ENCODE measurements at places on chromosomes 11 and 22.

- no peak for DNase-seq
Observed at GRCh38 chr11:63961608-63962412, 12.6 kb upstream of the COX8A start.

DNA sequence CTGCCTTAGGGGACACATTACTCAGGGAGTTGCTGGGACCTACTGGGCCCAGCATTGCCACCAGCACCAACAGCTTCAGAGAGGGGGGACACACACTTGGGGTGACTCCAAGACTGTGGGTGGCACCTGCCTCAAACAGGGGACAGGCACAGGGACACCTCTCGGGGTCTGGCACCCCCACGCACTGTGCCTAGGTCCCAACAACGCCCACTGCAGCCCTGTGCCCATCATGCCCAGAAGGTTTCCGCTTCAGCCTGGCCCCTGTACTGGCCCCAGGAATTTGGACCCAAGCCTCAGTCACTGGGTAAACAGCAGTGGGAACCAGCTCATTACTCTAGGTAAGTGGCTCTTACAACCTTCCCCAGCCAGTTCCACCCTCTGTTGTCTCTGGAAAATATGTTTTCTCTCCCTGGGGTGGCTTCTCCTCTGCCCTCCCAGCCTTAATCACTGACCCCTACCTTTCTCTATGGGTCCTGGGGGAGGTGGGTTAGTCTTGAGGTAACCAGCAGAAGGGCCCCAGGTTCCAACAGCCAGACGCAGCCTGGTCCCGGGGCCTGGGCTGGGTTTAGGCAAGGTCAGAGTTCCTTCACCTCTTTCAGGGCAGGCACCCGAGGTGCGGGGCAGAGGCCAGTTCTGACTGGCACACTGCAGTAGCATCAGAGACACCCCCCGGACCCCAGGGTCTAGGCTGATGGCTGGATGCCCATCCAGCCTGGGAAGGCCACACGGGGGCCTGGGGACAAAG lies 123.6 kb downstream of the MED15 start:
- no peak for DNase-seq

DNA sequence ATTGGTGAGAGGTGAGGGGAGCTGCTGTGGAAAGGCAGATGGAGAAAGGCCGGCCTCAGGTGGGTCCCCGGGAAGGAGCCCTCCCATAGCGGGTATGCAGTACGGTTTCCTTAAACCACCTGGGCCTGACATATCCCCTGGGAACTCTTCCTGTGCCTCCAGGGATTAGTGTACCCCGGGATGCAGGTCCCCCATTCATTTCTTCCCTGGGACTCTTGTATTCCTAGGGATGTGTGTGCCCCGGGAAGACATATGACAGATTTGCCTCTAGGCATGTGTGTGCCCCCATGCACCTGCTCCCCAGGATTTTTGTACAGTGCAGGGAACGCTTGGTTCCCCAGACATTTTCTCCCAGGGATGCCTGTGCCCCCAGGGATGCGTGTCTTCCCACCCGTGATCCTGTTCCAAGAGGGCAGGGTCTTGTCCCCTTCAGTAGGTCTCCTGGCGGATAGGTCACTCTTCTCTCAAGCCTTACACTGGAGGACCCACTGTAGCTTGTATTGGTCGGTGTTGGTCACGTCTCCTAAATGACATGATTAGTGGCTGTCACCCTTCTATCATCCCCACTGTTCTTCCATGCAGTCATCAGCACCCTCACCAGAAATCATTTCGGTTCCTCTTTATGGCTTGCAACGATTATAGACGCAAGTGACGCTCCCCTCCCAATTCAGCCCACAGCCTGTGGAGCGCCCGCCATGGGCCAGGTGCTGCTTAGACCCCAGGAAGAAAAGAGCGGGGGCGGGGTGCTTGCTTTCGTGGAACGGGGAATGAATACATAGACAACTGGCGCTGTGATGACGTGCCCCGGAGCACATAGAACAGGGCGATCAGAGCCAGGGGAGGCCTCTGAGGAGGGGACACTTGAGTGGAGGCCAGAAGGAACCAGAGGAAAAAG lies 1.3 kb downstream of the PARVB start:
- DNase-seq = no peak

DNA sequence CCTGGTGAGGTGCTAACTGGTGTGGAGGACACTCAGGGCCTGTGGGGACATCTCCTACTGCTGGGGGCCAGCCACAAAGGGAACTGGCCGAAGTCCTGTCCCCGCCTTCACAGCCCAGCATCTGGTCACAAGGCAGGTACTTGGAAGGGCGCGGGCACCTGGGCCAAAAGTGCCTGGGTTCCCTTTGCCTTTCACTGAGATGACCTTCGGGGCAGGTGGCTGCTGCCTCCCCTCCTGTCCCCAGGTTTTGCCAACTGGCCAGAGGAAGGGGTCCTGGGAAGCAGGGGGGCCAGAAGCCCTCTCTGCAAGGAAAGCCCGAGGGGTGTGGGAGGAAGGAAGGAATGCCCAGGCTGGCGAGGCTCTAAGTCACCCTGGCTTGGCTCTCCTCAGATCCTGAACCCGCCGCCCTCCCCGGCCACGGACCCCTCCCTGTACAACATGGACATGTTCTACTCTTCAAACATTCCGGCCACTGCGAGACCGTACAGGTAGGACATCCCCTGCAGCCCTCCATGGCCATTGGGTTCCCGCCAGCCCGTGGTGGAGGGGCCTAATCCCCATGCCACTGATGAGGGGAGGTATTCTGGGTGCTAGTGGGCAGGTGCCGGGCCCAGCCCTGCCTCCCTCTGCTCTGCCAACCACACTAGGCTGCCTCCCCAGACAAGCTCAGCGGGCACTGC lies 14.4 kb upstream of the PPP6R3 start:
- DNase-seq = no peak

GRCh38 chr11:13668957-13669521 lies 571 bp downstream of the FAR1 start:
- DNase-seq = no peak

DNA sequence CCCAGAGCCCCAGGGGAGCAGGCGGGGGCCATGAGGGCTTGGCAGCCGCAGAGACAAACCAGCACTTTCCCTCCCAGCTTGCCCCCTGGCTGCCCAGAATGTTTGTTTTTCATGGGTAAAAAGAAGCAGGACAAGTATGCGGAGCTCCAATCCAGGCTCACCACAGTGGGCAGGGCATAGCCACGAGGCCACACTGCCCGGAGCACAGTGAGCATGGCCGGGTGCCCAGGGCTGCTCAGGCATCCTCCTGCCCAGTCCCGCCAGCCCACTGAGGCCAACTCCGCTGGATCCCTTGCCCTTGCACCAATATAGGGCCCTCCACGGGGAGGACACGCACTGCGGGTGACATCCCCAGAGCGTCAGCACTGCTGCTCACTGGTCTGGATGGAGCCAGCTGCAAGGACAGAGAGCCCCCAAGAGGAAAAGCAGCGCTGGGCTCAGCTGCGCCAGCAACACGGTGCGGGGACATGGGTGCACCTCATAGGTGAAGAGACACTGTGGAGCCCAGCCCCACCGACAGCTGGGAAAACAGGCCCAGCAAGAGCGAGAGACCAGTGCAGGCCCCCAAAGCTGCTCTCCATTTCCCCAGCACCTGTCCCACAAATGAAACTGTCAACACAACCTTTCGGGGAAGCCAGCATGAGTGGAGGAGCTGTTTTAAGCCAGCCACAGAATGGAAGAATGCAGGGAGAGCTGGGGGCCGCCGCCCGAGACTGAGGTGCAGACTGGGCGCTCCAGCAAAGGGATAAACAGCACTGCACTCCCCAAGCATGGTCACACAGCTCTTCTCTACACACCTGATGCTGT lies 24.8 kb downstream of the ARVCF start:
- no peak for DNase-seq

GRCh38 chr22:30969532-30970355 lies 679 bp downstream of the TUG1 start:
- no peak for DNase-seq

DNA sequence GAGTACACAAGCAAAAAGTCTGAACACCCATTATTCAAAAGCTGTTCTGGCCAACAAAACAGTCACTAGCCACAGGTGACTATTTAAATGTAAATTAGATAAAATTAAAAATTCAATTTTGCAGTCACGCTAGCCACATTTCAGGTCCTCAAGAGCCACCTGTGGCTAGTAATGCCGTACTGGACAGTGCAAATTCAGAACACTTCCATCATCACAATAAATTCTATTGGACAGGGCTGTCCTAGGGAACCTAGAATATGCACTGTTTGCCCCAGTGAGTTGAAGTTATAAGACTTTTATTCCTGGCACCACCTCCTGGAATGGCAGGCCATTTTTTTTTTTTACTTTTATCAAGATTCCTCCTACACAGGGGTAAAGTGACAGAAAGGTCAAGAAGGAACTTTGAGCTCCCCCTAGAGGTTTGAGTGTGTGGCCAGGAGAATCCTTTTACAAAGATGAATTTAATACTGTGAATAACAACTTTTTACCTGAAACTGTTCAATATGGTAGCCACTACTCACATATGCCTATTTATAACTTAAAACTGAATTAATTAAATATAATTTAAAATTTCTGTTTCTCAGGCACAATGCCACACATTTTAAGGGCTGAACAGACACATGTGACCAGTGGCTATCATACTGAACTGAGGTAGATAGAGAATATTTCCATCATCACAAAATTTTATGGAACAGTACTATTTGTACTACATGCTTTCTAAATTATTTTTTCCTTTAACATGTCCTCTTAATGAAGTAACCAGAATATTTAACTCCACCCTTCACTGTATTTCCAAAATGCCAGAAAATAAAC lies 6.5 kb downstream of the MSANTD2 start:
- DNase-seq = no peak

GRCh38 chr11:43632181-43632580 lies 48.4 kb upstream of the HSD17B12 start:
- peak; percentile 38 for DNase-seq

DNA sequence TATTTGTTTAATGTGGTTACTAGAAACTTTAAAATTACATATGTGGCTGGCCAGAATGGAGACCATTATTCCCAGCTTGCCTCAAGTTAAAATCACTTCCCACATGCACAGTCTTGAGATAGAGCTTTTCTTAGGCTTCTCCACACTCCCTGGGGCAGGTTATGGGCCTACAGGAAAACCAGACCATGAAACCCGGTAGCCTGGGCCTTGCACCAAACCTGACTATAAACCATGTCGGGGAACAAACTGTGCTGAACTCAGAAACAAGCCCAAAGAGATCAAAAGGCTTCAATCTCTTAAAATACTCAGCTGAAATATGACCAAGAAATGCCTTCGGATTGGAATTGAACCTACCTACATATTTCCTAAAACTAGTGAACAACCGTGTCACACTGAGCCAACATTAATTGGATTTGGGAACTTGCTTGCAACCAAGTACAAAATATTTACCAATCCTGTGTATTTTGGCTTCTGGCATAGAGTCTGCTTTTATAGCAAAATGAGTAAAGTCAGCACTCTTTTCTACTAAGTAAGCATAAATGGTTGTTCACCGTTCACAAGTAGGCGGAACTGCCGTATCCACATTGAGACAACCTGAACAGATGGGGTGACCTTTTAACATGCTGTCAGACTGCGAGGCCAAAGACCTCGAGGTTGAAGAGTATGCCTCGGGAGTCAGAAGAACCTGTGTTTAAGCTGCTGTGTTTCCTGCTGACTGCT lies 199.5 kb downstream of the FAM76B start:
- no peak for DNase-seq

- DNase-seq = no peak
Observed at GRCh38 chr11:10379022-10379421, 74.1 kb downstream of the ADM start.

- no peak for DNase-seq
Observed at GRCh38 chr11:12975195-12975594, 33.9 kb upstream of the RASSF10 start.

DNA sequence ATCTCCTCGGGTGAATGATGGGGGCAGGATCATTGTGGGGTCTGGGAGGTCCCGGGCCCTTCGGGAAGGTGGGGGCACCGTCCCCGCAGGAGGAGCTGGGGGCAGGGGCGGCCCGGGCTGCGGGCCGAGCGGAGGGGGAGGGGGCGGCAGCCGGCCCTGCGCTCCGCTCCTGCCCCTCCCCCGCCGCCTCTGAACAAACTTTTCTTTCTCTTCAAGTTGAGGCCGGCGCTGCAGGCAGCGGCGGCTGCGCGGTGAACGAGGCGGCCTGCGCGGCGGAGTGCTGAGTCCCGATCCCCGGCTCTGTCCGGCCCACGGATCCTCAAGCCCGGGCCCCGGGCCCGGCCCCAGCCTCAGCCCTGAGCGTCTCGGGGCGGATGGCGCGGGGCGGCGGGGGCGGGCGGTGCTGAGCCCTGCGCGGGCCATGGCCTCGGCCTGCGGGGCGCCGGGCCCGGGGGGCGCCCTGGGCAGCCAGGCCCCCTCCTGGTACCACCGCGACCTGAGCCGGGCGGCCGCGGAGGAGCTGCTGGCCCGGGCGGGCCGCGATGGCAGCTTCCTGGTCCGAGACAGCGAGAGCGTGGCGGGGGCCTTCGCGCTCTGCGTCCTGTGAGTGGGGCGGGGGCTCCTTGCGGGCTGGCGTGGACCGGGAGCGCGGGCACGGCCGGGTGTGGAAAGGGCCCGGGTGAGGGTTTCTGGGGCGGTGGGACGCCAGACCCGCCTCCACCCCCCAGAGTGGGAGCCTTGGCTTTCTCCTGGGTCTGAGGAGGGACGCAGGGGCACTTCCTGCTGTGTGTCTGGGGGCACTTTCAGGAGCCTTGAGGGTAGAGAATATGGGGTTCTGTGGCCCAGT lies at the start of gene INPPL1:
Gene INPPL1, plus strand, starts transcription at position 204 of the 847 bp plus-strand sequence. Its CDS starts 218 bp downstream, at position 422.
- DNase-seq = no peak

DNA sequence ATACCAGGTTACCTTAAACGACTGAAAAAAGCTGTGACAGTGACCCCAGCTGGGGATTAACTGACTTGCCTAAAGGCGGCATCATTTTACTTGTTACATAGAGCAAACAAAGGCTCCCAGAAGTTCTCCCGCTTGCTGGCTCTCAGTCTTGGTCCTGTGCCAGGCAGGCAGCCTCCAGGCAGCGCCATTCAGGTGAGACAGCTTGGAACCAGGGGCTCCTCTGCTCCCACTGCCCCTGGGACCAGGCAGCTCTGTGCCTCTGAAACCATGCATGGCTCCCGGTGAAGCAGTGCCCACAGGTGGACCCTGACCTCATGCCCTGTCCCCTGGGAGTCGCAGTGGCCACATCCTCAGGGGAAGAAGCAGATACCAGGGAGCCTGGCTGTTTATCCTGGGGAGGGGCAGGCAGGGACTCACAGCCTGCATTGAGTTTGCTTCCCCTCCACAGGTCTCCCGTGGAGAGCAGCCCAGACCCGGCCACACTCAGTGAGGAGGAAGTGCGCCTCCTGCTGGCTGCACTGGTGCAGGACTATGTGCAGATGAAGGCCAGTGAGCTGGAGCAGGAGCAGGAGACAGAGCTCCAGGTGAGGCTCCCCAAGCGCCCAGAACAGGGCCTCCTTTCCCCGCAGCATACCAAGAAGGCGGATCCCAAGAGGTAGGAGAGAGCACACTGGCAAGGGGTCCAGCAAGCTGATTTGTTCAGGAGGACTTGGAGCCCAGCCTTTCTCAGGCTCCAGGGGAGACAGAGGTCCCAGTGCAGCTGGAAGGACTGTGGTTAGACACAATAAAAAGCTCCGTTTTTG lies 15.6 kb upstream of the CYP2R1 start:
- no peak for DNase-seq

Data from HFF-Myc (cell line).